MCF 10A (cell line): ENCODE measurements at places on chromosomes 7 and 10. TPM values are rescaled to one million over a fixed set of nuclear protein-coding genes. Genes with fewer than 3 reads are reported as not detected.

TRIM73 gene
- 1.8 and 3.7 TPM in 2 replicates for total RNA-seq

NANOS1 gene
- 2.2 and 3.8 TPM in 2 replicates for total RNA-seq

EFCAB10 gene
- not detected in 2 replicates for total RNA-seq

DIP2C gene
- 0.34 and 0.37 TPM in 2 replicates for total RNA-seq
